ENCODE measurements at places on chromosomes 7 and 10.

DNA sequence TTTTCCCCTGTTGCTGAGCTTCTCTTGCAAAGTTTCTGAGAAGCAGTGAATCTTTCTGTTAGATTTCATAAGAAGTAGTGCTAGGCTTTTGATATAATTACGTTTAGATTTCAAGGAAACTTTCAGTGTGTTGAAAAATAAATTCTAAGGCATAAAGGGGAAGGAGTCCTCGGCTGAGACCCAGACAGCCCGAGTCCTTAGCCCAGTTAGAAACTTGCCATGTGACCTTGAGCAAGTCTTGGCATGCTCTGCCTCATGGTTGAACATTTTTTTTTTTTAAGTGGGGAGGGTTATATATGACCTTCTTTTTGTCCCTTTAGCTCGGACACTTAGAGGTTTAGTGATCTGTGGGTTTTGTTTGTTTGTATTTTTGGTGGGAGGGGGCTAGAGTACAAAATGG is 117.5 kb downstream of the TCF7L2 start:
- DNase-seq = no peak

- DNase-seq = no peak
These were observed 368.4 kb upstream of the ZMIZ1 start for GRCh38 chr10:78700413-78700812.

GRCh38 chr7:151472644-151473380 is 32.9 kb upstream of the CRYGN start:
- no peak for DNase-seq

DNA sequence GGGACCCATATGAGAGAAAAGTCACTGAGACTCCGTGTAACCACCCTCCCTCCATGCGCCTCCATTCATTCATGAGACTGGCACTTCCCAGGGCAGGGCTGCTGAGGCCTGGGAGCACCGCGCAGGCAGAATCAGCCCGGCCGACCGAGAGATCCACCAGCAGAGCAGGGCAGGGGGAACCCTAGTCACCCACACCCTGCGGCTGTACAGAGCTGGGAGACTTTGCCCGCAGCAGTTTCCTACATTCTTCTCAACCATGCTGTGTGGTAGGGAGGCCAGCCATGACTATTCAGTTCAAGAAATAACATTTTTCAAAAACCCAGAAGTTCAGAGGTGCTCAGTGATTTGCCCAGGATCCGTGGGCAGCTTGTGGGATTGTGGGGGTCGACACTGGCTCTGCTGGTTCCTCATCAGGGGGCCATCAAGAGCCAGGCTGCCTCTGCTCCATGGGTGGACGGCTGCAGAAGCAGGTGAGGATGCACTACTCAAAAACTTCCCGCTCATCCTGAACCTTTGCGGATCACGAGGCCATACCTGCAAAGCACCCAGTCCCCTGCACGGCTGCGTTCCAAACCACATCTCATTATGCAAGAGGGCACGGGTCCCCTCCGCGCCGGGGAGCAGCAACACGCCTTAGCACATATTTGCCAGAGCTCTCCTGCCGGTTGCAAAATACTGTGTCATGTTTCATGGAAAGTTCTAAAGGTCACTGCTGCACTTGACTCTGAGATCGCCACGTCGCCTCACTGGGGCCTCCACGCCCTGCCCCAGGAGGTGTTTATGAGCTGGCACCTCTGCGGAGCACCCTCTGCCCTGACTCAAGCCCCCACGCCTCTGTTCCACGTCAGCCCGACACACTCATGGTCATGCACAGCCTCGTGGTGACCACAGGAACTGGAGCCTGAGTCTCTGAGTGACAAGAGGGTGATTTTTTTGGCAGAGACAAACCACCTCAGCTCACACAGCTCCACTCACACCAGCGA is 132.0 kb downstream of the PRKAG2 start:
- DNase-seq = peak; percentile 15

DNA sequence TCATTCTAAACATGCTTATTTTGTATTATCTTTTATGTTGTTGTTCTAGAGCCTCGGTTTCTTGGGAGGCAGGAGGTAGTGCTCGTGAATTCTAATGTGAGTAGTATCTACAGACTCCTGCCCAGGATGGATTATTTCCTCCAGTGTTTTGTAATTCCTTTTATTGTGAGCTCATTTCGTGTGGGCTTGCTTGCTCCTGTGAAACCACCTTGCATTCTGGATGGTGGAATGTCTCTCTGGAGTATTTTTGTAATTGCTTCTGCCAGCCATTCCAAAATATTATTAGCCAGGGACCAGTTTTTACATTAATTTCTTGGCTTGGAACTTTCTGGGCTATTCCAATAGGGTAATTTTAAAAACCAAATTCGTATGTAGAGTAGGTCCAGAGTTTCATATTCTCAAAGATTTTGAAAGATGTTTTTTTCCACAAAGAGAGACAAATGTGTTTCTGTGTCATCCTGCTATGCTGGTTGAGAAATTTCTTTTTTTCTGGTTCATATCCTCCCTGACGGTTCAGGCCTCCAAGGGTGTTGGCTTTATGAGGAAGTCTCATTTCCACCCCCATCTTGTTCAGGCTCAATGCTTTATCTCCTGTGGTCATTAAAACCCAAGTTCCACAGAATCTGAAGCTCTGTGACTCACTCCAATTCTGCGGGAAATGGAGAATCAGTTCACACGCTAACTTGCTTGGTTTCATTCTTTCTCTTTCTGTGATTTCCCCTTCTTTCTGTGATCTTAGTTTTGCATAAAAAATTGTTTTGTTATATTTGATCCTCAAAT is 41.7 kb upstream of the CALD1 start:
- no peak for DNase-seq

GRCh38 chr10:115001506-115002381 is 63.7 kb downstream of the TRUB1 start:
- no peak for DNase-seq

- no peak for DNase-seq
These were observed 126.7 kb downstream of the TSPAN12 start for GRCh38 chr7:120731271-120731670.

DNA sequence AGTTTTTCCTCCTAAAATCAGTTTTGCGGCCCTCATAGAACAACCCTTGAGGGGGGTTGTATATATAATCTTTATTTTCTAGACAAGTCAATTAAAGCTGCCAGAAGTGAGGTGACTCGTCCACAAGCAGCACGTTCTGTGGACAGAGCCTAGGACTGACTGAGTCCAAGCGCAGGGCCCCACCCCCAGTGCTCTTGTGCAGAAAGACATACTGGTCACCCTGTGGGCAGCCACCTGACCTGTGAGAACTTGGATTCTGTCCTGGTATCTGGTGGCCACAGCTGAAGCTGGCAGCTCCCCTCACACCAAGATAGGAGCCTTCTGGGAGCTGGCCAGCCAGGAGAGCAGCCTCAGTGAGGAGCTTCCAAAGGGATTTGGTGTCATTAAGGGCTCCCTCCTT is 89.3 kb downstream of the GRK5 start:
- DNase-seq = no peak

DNA sequence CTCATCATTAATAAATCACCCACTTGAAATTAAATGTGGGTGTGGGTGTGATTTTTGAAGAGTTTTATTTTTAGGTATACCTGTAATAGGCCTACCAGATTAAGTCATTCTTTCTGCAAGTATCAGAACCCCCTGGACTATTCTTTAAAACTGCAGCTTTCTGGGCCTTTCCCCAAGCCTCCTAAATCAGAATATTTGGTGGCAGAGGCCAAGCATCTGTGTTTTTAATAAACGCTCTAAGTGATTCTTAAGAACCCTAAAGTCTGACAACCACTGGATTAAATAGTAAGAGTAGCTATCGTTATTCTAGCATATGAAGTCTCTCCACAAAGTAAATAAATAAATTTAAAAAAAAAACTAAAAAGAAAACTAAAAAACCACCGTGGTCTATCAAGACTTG is 703.0 kb upstream of the NRP1 start:
- no peak for DNase-seq

GRCh38 chr7:104926601-104927041 is 87.4 kb upstream of the KMT2E start:
- DNase-seq = no peak

DNA sequence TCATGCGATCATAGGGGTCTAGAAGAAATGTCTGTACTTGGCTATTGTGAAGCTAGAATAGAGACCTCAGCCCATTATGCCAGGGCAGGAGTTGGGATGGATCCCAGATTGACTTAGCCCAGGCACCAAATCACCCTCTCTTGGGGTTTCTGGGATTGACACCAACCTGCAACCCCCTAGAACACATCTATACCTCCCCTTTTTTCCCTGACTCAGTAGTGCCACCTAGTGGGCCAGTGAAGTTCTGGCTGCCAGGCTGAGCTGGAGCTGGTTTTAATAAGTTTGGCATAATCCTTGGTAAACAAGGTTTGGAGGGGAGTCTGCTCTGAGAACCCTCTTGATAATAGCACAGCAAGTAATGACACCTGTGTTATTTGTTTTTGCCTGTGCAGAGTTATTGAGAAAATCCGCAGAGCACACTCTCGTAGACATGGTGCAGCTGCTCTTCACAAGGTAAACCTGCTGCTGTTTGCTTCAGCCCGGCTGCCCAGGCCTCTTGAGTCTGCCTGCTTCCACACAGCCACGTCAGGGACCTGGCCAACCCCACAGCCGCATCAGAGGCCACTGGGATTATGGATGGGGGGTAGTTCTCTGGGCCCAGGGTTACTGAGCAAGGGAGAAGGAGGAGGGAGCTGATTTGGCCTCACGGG is 43.3 kb upstream of the NFKB2 start:
- no peak for DNase-seq

GRCh38 chr7:39540320-39540719 is 25.9 kb upstream of the YAE1 start:
- DNase-seq = peak; percentile 43

DNA sequence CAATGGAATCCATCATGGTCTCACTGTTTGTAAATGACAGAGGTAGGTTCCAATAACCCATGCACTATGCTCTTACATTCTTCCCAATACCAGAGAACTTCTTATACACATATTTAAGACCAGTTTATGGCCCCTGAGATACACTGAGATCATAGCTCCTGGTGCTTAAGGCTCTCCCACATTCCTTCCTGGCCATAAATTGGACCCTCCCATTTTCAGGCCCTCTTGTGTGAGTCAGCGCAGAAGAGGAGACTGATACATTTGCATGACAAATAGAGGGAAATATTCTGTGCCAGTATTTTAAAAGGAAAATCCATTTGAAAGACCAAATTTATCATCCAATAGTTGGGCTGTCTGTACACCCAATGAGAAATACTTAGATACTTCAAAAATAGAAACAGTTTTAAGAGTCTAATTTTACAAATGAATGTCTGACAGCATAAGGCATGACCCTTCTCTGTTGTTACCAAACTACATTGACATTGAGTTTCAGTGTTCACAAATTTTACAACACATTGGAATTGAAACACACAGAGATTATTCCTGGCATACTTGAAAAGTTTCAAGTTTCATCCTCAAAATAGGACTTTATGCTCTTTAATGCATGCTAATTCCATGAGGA is 35.3 kb downstream of the SLC16A9 start:
- DNase-seq = no peak

DNA sequence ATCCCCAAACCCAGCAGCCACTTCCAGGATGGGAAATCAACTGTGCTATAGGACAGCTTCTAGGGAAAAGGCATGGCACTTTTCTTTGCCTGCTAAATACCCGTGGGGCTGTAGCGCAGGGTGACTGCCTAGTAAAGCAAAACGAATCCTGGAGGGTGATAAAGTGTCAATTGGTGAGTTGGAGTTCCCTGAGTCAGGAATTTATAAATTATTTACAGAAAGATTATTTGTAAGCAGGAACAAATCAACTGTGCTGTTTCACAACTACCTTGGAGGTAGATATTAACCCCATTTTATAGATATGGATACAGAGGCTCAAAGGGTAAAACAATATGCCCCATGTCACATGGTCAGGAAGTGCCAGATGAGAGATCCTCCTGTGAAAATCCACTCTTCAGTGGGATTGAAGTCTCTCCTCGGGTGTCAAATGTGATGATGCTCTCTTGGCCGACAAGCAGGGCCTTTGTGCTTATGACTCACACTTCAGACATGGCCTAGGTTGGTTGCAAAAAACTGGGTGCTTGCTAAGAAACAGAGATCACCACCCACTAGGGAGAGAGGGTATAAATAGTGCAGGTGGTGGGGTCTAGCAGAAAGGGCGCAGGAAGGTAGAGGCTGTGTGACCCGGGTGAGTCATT is 383.2 kb upstream of the ZMIZ1 start:
- no peak for DNase-seq

- DNase-seq = no peak
These were observed 34.3 kb upstream of the ICA1 start for GRCh38 chr7:8296362-8296659.

DNA sequence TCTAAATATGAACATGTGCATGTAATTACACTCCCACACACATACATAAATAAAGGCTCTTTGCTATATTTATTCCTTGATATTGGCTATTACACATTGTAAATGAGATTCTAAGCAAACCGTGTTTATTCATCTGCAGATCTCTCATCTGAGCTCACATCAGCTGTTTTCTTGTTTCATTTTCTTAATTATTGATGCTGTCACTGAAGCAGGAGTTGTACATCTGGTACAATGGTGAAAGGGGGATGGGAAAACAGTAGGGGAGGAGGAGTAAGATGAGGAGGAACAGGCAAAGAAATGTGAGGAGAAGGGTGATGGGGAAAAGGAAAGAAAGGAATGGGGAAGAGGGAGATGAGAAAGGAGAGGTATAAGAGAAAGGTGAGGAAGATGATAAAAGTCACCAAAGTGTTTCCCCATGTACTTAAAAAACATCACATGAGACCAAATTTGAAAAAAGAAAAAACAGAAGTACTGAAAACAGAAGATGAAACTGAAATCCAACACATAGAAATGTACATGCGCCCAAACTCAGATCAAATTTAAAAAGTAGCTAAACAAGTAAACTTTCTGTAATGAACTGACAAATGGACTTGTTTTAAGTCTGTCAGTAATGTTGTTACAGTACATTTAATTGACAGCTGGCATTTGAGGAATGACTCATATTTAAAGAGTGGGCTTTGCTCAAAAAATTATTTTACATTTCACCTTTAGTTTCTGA is 472.2 kb downstream of the ARL4A start:
- no peak for DNase-seq

Data from NCI-H2107 (cell line).